ENCODE measurements at places on chromosomes 12 and 14.
A peak's percentile ranks its signal among the peaks of the same experiment; 100 is the strongest.

GRCh38 chr14:61754627-61755381 is 7.4 kb upstream of the SNAPC1 start:
- no peak for DNase-seq

GRCh38 chr12:107066691-107067090 is 26.7 kb downstream of the CRY1 start:
- DNase-seq = no peak

GRCh38 chr14:74956280-74957072 is 1.1 kb upstream of the PGF start:
- DNase-seq = no peak

- DNase-seq = no peak
Measured at GRCh38 chr12:45831590-45831989, 102.1 kb downstream of the ARID2 start.

- no peak for DNase-seq
Measured at GRCh38 chr12:1575408-1576401, 18.7 kb downstream of the FBXL14 start.

DNA sequence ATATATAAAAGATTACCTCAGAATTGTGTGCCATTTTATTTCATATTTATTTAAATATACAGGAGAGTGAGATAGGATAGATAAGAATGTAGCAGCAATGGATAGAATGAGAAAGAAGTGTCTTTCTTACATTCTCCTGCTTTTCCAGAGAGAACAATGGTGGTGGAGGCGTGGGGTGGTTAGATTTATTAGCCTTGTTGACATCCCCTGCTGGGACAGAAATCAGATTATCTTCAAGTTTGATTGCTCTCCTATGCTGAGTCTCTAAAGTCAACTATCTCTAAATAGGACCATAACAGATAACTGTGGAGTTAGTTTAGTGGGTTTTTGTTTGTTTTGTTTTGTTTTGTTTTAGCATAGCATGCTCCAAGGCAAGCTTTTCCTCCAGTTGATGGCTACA is 397.6 kb downstream of the LRFN5 start:
- no peak for DNase-seq

- DNase-seq = no peak
Measured at GRCh38 chr14:105484069-105484996, 2.4 kb upstream of the CRIP1 start.

GRCh38 chr12:50073206-50073605 is 11.9 kb upstream of the SMARCD1 start:
- DNase-seq = no peak

DNA sequence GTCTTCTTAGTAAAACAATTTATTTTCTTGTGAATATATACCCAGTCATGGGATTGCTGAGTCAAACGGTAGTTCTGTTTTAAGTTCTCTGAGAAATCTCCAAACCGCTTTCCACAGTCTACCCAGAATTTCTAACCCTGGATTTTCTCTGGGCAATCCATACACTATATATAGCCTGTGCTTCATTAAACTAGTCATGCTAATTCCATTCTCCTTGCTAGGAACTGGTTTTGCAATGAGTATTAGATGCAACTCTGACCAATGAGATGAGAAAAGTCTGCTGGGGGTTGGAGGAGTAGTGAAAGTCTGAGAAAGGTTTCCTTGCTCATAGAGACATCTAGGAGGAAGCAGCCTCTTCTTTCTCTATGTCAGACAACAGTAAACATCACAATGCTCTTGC is 196.1 kb upstream of the CDKN3 start:
- DNase-seq = no peak

DNA sequence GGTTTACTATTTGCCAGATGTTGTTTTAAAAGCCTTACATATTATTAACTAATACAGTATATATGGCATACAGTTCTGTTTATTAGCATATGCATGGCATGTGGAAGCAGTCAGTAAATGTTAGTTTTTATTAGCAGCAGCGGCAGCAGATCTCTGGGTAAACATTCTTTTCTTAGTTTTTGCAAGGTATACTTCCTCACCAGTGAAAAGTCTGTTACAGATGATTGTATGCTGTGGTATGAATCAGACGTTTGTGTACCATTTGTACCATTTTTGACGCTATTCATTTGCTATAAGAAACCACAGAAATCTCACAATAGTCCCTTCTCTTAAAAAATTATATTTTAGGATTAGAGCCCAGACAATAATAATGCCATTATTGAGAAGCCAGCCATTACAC is 17.8 kb downstream of the STK38L start:
- DNase-seq = no peak

DNA sequence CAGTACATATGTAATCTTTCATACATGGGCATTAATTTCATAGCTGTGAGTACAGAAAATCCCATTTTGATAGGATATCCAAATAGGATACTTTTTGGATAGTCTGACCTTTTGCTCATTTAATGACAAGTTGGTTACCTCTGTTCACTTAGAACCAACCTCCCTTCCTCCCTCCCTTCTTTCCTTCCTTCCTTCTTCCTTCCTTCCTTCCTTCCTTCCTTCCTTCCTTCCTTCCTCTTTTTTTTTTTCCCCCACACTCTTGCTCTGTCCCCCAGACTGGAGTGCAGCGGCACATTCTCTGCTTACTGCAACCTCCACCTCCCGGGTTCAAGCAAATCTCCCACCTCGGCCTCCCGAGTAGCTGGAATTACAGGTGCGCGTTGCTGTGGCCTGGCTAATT is 162.9 kb downstream of the FUT8 start:
- no peak for DNase-seq

DNA sequence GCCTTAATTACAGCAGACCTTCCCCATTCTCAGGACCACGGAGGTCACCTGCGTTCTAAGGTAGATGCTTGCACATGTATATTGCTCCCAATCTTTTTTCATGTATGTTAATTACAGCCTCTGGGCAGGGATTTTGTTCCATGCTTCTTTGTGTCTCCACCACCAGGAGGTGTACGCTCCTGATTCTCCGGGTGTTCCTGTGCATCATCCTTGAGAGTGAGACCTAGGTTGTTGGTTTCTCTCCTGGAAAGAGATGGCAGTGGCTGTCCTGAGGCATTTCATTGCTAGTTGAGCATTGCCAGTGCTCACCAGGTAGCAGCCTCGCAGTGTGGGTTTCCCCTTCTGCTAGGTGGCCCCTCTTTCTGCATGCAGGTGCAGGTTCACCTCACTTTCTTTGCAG is 52.8 kb downstream of the KCNK13 start:
- DNase-seq = no peak

DNA sequence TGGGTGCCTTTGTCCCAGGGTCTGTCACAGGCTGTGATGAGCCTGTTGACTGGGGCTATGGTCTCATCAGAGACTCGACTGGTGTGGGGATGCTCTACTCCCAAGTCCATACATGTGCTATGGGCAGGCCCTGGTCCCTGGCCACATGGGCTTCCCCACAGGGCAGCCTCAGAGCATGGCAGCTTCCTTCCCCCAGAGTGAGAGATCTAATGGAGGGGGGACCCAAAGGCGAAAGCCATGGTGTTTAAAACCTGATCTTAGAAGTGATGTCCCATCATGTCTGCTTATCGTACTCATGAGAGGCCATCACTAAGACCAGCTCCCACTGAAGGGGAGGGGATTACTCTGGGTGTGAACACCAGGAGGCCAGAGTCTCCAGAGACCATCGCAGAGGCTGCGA is 279.0 kb upstream of the RTL1 start:
- peak; percentile 8 for DNase-seq

GRCh38 chr12:76542908-76543307 is 16.7 kb downstream of the OSBPL8 start:
- DNase-seq = no peak

- no peak for DNase-seq
Measured at GRCh38 chr12:130713581-130713991, 2.5 kb downstream of the RIMBP2 start.

DNA sequence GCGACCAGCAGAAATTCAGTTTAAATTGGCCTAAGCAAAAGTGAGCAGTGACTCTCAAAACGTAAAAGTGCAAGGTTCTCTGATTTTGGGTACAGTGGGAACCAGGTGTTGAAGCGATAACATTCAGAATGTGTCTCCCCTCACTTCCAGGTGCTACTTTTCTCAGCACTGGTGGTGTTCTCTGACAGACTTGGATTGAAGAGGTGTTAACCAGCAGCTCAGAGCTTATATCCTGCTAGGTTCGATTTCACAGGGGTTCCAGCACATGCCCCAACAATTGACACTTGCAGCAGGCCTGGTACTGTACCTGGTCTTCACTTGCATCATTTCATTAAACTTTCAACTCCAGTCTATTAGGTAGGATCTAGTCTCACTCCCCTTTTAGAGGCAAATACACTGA is 680.2 kb downstream of the VRK1 start:
- DNase-seq = no peak

DNA sequence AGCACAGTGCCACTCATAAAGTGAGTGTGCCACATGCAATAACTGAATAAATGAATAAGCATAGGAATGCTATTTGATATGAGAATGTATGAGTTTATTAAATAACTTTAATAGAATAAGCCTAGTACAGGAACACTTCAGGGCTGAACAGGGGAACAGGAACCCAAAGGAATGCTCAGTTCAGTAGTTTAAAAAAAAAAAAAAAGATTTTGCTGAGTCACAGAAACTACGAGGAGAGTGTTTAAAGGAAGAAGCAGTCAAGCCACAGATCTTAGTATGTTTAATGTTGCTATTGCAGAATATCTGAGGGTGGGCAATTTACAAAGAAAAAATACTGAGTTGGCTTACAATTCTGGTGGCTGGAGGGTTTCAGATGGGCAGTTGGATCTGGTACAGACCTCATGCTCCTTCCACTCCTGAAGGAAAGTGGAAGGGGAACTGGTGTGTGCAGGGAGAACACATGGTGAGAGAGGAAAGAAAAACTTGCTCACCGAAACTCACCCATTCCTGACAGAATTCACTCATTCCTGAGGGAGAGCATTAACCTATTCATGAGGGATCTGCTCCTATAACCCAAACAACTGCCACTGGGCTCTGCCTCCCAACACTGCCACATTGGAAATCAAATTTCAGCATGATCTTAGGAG is 880.3 kb upstream of the MGAT4C start:
- DNase-seq = no peak

DNA sequence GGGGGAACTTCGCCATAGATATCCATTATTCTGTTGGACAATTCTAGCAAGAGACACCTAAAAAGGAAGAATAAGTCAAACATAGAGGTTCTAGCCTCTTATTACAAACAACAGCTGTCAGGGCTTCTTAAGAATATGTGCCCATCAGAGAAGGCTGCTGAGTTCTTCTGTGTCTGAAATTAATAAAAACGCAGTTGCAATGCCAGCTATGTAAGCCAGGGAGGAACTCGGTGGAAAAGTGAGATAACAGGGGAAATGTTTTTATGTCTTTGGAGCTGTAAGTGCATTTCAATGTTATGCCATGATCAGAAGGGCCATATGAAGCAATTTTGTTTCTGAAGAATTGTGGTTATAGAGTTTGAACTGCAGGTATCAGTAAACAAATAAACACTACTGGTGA is 95.0 kb downstream of the SYT1 start:
- DNase-seq = no peak

DNA sequence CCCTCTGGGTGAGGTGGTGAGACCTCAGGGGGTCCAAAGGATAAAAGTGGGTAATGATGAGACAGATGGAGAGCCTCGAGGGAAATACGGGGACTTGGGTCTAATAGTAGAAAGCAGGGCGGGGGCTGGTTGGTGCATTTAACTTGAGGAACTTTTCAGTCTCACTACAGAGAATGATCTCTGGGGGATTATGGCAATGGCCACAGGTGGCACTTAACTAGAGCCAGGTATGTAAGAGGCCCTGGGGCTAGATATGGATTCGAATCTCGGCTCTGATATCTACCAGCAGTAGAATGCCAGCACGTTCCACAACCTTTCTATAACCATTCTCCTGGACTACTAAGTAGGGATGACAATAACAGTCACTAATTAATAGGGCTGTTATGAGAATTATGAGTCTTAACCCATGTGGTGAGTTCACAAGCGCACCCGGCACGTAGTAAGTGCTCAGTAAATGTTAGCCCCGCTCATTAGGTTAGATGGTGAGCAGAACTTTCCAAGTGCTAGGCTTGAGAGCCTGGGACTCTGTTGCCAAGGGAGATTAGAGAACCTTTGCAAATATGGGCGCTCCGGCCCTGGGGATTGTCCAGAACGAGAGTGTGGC is 888 bp upstream of the PLXNC1 start:
- peak; percentile 55 for DNase-seq

- no peak for DNase-seq
Measured at GRCh38 chr14:32331206-32331605, 2.1 kb downstream of the AKAP6 start.

- peak; percentile 42 for DNase-seq
Measured at GRCh38 chr12:104699489-104700190, 242.9 kb downstream of the CHST11 start.

GRCh38 chr12:27237790-27238771 is 6.0 kb upstream of the STK38L start:
- DNase-seq = no peak

GRCh38 chr12:119014368-119014767 is 33.0 kb downstream of the SRRM4 start:
- DNase-seq = no peak

- DNase-seq = no peak
Measured at GRCh38 chr14:100422556-100423316, 99.6 kb downstream of the SLC25A47 start.

- DNase-seq = peak; percentile 80
Measured at GRCh38 chr14:99266181-99267178, 5.5 kb downstream of the BCL11B start.

- DNase-seq = no peak
Measured at GRCh38 chr14:89336338-89336737, 80.7 kb downstream of the FOXN3 start.

DNA sequence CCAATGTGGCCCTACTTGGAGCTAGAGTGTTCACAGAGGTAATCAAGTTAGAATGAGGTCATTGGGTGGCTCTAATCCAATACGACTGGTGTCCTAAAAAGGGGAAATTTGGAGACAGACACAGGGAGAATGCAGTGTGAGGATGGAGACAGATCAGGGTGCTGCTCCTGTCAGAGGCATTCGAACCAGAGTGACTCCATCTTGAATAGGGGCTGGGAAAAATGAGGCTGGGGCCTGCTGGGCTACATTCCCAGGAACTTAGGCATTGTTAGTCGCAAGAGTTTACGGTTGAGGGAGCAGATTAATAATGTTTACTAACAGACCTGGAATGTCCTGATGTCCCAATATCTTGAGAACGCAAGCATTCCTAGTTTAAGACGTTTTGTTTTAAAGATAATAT is 20.2 kb downstream of the TNFAIP2 start:
- DNase-seq = no peak

All from GM13977 (cell line).